ENCODE measurements at places on chromosomes 2 and 18. TPM values are rescaled to one million over a fixed set of nuclear protein-coding genes. Genes with fewer than 3 reads are reported as not detected.

FLACC1 gene
- total RNA-seq = 4.4 TPM

DNA sequence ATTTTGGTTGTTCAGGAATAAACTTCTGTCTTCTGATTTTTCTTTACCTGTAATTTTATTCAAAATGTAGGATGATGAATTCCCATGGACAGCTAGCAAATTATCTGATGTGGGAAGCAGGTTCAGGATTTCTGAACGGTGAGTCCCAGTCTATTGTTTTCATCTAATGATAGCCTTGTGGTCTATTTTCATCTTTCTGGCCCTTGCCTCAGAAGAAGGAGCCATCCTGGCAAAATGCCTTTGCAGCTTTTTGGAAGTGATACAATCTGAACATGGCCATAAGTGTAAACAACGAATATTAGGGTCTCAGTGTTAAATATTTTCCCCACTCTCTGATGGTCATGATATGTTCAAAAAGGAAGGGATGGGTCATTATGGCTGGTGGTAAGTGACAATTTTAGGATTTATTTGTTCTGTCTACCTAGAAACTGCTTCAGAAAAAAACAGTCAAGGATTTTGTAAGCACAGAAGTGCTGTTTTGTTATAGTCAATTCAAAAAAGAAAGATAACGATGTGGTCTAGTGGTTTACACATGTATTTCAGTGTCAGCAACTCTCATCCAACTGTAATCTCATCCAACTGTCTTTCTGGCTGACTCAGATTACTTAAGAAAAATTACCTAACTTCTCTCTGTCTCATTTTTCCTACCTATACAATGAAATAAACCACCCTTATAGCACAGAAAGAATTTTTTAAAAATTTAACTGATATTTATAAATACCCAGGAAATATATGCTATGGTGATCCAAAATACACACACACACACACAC is 272.6 kb upstream of the ERBB4 start:
- H3K27me3 ChIP-seq = peaks cover 3% of the 10 kb centered on the region
- peaks cover 8% of the 10 kb centered on the region for H3K4me1 ChIP-seq
- H3K27ac ChIP-seq = no peak overlapping the region

GRCh38 chr18:71673498-71673897 is 870.6 kb downstream of the CBLN2 start:
- no peak overlapping the region for H3K27ac ChIP-seq
- H3K27me3 ChIP-seq = no peaks in the 10 kb centered on the region
- H3K36me3 ChIP-seq = no peaks in the 10 kb centered on the region
- H3K4me1 ChIP-seq = no peaks in the 10 kb centered on the region
- H3K4me3 ChIP-seq = no peak overlapping the region

DNA sequence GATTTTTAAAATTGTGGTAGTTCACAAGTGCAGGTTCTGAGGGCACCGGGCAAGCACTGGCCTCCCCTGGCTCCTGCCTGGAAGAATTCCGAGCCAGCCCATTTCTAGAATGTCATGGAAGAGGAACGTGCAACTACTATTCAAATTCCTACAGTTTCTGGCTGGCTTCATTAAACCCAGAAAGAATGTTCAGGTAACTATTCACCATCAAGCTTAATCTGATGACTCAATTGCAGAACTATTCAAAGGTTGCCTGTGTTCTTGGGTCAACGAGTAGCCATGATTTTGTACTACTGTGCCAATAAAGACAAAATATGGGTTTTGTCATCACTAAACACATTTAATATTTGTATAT is 14.3 kb upstream of the MFF start:
- H3K4me3 ChIP-seq = no peak overlapping the region
- no peak overlapping the region for H3K27ac ChIP-seq
- no peaks in the 10 kb centered on the region for H3K36me3 ChIP-seq
- no peak for DNase-seq
- H3K4me1 ChIP-seq = no peaks in the 10 kb centered on the region
- H3K27me3 ChIP-seq = no peaks in the 10 kb centered on the region

- no peak overlapping the region for H3K27ac ChIP-seq
- H3K27me3 ChIP-seq = no peaks in the 10 kb centered on the region
- peaks cover 17% of the 10 kb centered on the region for H3K4me1 ChIP-seq
- H3K36me3 ChIP-seq = peaks cover 35% of the 10 kb centered on the region
- no peak overlapping the region for H3K4me3 ChIP-seq
- DNase-seq = no peak
Measured at GRCh38 chr2:178506524-178506923, 26.3 kb downstream of the PLEKHA3 start.

Data from activated CD4-positive, alpha-beta T cell treated with anti-CD3 and anti-CD28 coated beads, Interleukin-2, amount 10 ng/mL, durations not matched to agents 7 days and 5 days (primary cell).